ENCODE measurements at places on chromosomes 6 and 20.

GRCh38 chr6:78908621-78909020 lies 41.3 kb downstream of the IRAK1BP1 start:
- no peak for DNase-seq

DNA sequence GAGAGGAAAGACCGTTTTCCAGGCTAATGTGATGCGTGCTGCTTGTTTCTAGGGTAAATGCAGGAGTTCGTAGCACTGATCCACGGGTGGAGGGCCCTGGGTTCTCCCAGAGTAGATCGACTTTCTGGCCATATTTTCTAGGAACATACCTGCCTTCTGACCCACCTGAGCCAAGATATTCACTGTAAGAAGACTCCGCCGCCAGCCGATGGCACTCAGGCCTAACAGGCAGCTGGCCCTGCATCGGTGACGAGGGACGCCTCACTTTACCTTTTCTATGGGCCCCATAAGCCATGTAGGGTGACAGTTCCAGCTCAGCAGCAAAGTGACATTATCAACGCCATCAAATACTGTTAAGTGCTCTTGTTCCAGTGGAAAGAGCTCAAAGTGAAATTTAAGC lies 30.2 kb upstream of the FRMD1 start:
- DNase-seq = no peak

- DNase-seq = no peak
These were observed 257.5 kb downstream of the MMUT start for GRCh38 chr6:49205526-49205925.

DNA sequence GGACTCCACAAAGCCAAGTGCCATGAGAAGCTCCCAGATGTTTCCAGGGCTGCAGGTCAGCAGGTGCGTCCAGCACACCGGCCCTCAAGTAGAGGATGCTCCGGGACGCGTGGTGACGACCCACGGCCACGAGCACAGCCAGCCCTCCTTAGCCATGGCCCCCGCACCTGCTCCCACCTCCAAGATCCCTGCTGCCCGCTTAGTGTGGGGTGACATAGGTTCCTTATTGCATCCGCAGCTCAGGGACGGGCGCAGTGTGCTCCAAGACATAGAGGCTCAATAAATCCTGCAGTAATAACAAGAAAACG lies 138.1 kb upstream of the RPS6KA2 start:
- DNase-seq = no peak

DNA sequence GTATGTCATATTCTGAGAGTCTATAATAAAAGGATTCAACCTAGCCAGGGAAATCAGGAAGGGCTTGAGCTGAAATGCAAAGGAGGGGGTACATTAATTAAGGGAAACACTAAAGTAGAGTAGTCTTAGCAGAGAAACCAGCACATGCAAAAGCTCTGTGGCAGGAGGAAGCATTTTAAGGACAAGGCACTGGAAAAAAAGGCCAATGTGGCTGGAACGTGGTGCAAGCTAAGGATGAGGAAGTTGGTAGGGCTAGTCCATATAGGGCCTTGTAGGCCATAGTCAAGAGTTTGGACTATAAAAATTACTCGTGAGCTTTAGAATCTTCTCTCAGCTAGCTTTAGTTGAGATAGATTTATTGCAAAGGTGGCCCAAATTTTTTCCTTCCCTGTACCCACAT lies 75.2 kb upstream of the TOP1 start:
- no peak for DNase-seq

- DNase-seq = no peak
These were observed 26.4 kb downstream of the CD40 start for GRCh38 chr20:46144432-46145025.

- DNase-seq = no peak
These were observed 416.1 kb downstream of the BCKDHB start for GRCh38 chr6:80522576-80522975.
